ENCODE measurements at places on chromosomes 1 and 21.

DNA sequence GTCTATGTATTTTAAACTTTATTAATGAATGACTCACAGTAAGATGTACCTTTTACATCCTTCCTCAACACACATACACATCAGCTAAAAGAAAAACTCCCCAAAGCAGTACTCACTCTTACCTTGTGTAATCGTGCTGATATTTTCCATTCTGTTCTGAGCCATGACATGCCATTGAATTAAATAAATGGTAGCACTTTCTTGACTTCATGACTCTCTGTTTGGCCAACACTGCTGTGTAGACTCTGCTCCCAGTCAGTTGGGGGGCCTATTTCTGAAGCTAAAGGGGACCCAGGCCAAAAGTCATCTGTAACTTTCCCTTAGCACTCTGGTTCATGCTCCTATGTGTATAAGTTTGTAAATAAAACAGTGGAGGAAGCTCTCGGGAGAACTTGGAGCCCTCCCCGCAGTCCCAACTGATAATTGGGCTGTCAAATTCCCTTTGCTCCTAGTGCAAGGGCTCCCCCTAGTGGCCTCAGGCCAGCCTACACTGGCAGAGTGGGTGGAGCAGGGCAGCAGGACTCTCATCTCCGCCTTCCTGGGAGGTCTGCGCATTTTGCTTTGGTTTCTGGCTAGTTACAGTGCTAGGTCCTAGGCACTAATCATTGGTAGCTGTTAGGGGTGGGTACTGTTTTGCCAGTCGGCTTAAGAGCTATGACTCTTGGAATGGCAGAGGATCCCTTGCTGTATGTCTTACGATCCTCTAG is 1.7 kb upstream of the FYB2 start:
- DNase-seq, result peak; percentile 63

- DNase-seq, result no peak
Observed at GRCh38 chr1:179184403-179184802, 45.1 kb downstream of the ABL2 start.

DNA sequence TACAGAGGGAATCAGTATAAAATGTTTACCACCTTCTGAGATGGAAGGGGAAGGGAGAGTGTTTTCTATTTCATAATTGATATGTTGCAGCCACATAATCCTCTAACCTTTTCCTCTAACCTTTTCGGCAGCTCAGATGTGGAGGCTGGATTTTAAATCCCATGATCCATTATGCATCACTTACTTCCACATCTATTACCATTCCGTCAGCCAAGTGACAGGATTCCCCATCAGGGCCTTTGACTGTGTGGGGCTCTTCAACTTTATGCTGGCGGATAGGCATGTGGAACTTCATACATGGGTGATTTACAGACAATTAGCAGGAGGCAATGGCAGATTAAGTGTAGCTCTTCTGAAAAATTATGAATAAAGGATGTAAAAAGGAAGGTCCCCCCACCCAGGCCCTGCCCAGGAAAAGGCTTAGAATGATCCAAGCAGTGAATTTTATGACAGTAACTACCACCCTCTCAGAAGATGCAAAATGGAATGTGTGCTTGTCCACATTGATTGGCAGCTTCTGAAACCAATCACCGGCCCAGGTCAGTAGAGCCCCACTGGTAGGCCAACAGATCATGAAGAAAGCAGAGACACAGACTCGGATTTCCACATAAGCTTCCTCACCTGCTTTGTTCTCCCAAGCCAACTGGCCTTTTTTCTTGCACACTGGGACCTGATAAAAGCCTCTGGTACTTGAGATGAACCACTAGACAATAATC is 147.0 kb downstream of the ST6GALNAC5 start:
- no peak for DNase-seq

GRCh38 chr1:10075732-10076131 is 43.0 kb downstream of the UBE4B start:
- no peak for DNase-seq

- no peak for DNase-seq
Observed at GRCh38 chr1:97108179-97108578, 386.6 kb downstream of the PTBP2 start.

GRCh38 chr1:171772312-171772711 is 9.1 kb upstream of the METTL13 start:
- no peak for DNase-seq

- peak; percentile 89 for DNase-seq
Observed at GRCh38 chr21:42677339-42678321, 24.2 kb downstream of the PDE9A start.

GRCh38 chr1:237124856-237125462 is 83.0 kb downstream of the RYR2 start:
- DNase-seq, result no peak

DNA sequence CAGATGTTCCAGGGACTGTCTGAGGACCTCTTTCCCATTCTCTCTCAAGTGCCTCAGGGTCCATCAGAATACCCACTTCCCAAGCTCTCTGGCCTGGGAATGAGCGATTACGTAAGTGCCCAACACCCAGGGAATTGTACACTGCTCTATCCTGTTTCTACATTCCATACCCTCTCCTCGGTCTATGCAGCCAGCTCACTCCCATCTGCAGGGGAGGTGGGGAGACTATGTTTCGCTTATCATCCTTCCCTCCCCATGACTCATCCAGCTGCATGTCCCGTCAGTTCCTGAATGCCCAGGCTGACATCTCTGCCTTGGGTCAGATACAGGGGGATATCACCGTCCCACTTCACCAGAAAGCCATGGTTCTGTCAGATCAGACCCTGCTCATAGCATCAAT is 34.5 kb upstream of the CD1D start:
- DNase-seq, result no peak

GRCh38 chr1:208731981-208732821 is 488.0 kb upstream of the PLXNA2 start:
- DNase-seq, result peak; percentile 11

- no peak for DNase-seq
Observed at GRCh38 chr1:165052936-165053335, 303.6 kb downstream of the LMX1A start.

GRCh38 chr1:180168786-180169639 is 14.3 kb downstream of the QSOX1 start:
- DNase-seq, result no peak

DNA sequence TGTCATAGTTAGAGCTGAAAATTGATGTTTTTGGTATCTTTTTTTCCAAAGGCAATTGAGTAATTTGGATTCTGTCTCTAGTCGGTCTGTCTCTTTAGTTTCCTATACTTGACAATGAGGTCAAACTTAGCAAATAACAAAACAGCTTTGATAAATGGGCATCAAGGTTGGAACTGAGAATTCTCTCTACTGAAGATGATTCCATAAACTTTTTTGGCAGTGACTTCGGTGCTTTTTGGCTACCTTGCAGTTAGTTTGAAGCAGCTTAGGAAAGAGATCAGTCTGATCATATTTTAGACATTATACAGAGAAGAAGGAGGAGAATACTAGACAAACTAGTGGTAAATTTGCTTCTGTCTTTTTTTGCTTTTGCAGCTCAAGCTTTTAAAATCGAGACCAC is 559 bp downstream of the VCAM1 start:
- DNase-seq, result no peak

- no peak for DNase-seq
Observed at GRCh38 chr1:176391621-176392020, 71.4 kb upstream of the PAPPA2 start.

DNA sequence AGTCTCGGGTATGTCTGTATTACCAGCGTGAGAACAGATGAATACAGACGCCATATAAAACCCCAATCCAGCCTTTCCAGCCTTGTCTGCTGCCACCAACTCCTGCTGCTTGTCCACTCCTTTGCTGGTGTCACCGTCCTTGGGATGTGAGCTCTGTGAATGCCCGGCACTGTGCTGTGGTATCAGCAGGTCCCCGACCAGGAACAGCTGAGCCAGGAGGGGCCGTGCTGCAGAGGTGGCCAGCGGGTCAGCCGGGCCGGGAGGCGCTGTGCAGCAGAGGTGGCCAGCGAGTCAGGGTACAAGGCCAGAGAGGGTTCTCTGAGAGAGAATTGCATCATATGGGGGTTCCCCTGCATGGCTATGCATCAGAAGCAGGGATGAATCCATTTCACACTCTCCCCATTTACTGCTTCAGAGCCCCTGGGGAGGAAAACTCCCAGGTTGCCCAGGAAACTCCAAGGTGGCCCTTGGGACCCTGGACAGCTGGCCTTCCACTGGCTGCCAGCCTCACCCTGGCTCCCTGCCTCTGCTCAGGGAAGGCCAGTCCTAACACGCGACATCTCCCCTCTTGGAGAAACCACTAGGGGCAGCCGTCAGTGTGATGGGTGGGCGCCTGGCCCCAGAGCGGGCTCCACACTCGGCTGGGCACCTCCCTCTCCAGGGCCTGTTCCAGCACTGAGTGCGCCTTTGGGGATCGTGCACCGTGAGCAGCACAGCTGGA is 122.4 kb upstream of the COL6A1 start:
- DNase-seq, result no peak

DNA sequence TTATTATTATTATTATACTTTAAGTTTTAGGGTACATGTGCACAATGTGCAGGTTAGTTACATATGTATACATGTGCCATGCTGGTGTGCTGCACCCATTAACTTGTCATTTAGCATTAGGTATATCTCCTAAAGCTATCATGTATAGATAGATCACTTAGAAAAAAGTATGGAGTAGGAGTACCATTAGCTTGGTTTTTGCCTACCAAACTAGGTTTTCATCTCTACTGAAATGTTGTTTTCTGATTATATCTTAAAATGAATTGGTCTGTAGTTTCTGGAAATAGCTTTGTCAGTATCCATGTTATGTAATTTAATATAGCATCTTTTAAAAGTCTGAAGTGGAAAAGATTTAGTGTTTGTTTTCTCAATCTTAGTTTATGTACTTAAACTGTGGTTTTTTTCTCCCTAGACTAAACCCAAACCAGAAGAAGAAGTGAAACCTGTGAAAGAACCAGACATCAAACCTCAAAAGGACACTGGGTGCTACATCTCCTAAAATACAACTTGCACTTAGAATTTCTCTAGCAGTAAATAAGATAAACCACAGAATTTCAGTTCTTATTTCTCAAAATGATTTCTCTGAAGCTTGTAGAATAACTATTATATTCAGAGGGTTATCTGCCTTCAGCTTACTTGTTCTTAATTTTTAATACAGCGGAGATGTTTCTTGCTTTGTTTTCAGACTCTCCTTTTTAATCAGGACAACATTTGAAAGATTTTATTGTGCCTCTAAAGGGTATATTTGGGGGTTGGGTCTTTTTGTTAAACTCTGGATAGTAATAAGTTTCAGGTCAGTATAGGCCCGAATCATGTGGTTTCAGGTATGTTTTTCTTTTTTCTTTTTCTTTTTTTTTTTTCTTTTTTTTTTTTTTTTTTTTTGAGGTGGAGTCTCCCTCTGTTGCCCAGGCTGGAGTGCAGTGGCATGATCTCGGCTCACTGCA is 4.5 kb upstream of the FAM177B start:
- no peak for DNase-seq

DNA sequence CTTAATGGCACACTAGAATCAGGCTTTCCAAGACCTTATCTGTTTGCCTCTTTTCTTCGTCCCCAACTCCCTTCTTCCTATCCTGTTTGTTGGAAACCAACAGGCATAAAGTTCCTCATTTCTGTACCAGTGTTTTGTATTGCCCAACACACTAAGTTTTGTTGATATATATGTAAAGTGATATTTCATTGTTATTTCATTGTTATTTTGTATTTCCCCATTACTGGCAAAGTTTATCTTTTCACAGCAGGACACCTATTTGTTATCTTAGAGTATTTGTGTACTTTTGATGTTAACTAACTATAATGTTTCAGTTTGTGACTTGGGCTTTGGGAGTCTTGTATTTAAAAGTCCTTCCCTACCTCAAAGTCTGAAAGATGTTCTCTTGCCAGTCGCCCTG is 27.1 kb downstream of the FAM20B start:
- DNase-seq, result no peak

GRCh38 chr1:78236716-78237115 is 190.9 kb downstream of the GIPC2 start:
- no peak for DNase-seq

DNA sequence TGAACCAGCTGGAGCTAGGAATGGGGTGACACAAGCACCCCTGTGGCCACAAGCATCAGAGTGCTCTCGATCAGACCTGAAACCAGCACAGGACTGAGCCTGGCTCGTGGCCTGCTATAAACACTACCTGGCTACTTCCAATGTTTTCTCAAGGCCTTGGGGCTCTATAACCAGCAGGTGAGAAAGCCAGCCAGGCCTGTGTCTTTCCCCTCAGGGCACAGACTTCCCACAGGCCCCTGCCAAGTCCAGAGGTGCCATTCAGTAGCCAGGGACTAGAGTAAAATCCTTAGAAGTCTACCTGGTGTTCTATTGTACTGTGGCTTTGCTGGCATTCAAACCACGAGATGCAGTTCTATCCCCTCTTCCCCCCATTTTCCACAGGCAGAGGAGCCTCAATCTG is 22.6 kb downstream of the OR2G3 start:
- DNase-seq, result no peak

- no peak for DNase-seq
Observed at GRCh38 chr1:26826261-26827105, at the start of gene ZDHHC18. ZDHHC18 (plus strand) TSS chr1:26826688; CDS start chr1:26826805, 117 bp downstream.

All from astrocyte of the cerebellum (primary cell).